NCI-H187 (cell line): ENCODE measurements at places on chromosomes 1 and 21.

GRCh38 chr1:34709547-34709946 is 45.3 kb upstream of the GJB5 start:
- no peak for DNase-seq

GRCh38 chr21:40067751-40068150 is 200.5 kb downstream of the PCP4 start:
- no peak for DNase-seq

DNA sequence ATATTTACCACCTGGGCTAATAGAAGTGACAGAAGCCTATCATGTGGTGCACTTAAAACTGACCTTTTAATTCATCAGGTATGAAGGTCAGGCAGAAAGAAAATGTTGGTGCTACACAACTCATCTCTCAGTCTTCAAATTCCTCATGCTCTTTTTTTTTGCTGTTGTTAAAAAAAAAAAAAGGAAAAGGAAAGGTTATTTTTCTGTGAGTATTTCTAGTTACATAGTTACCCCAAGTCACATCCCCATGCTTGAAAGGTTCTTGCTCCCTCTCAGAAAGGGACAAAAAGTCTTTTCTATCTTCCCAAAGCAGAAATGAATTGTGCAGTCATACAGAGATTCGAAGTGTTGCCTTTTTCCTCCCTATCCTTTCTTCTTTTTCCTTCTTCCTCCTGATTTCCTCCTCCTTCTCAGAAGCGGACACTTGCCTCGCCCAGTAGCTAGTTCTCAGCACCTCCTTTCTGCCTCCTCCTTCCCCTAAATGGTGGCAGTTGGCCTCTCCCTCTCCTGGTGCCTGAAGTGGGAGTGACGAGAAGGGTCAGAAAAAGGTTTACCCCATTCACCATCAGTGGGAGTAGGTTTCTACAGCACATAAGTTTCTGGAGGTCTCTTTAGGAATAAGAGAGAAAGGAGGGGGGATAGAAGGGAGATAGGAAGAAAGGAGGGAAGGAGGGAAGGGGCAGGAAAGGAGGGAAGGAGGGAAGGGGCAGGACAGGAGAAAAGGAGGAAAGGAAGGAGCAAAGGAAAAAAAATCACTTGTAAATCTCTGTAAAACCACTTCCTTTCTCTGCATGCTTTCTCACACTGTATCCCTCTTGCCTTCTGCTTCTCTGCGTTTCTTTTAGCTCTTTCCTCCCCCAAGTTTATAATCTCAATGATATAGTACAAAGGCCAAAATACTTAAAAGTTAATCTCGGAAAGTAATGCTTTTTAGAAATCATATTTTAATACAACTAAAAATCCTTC is 20.4 kb upstream of the C1orf105 start:
- DNase-seq, result no peak

DNA sequence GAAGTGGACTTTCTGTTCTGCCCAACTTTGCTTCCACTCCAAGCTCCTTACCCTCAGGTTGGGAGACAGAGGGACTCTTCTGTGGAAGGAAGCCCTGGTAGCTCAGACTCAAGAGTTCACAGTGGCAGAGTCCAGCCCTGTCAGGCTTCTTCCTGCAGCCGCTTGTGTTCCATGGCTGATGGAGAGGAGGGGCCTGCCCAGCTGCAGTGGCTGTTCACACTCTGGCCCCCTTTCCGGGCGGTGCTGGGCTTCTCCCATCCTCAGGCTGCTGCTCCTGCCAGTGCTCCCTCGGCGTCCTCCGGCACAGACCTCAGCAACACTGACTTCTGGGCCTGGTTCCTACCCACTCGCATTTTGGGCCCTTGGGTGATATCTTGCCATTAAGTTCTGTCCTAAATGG is 4.0 kb downstream of the KRTAP10-1 start:
- DNase-seq, result no peak

GRCh38 chr1:112879834-112880233 is 76.2 kb downstream of the SLC16A1 start:
- DNase-seq, result no peak

DNA sequence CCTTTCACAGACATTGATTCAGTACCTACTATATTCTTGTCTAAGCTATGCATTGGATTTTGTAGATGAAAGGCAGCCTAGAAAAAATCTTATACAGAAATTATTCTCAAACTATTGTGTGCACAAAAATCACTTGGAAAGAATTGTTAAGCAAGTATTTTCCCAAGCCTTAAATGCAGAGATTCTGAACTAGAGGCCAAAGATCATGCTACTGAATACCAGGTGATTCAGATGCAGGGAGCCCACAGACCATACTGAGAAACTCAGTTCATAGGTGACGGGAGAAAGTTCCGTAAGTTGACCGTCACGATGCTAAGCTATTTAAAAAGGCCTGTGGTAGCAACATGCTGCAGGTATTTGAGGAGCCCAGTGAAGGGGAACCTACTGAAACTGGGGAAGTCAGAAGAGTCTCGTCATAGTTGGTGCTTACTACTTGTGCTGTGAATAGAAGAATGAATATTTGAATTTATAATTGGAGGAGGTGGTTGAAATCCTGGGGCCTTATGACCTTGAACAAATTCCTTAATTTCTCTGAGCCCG is 150.8 kb downstream of the NFIA start:
- no peak for DNase-seq
